Stimulated activated CD8-positive, alpha-beta memory T cell treated with anti-CD3 and anti-CD28 coated beads, Interleukin-15, amount 100 ng/mL, for 4 hours (primary cell): ENCODE measurements at places on chromosomes 4 and X.

- no peak for DNase-seq
These were observed 60.2 kb downstream of the BANK1 start for GRCh38 chr4:101850698-101851097.

DNA sequence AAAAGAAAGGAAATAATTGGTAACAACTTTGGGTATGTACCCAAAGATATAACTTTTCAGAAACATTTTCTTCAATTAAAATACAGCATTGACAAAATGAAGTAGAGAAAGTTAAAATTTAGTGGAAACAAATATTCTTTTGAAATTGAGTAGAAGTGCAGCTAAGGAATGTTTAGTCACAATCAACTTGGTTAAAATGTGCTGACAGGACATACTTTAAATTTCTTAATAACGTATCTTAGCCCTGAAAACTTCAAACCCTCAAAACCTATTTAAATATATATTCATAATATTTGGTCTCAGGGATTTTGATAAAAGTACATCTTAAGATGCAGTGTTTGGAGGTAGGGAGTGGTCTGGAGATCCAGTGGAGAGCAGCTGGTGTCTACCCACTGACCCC is 240.8 kb downstream of the DKK2 start:
- DNase-seq: no peak

GRCh38 chr4:84110040-84110439 is 389.1 kb downstream of the NKX6-1 start:
- DNase-seq: no peak

DNA sequence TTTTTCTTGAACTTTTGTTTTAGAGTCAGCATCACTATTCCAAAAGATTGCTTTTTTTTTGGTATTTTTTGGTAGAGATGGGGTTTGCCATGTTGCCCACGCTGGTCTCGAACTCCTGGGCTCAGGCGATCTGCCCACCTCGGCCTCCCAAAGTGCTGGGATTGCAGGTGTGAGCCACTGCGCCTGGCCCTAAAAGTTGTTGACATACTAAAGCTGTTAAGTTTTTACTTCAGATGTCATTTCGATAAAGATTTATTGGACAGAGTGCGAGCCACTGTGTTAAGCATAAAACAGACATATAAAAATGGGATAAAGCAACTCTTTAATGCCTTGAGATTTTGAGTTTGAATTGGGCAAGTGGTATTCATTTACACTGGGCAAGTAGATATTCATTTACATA is 28.3 kb downstream of the USO1 start:
- DNase-seq: no peak

DNA sequence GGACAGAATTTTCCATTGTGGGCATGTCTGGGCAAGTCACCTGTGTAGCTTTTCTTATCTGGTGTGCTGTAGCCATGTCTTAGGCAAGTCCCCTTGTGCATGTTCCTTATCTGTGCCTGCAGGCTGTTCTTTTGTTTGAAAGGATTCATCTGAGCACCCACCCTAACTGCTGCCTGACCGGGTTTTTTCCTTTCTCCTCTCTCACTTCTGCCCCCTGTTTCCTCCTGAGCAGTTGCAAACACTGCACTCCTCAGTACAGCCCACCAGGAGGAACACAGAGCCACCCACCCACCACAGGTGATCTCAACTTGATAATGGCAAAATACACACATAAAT is 29.2 kb upstream of the IL9R start:
- DNase-seq: no peak

- no peak for DNase-seq
These were observed 58.4 kb downstream of the DCUN1D4 start for GRCh38 chr4:51901363-51901762.

DNA sequence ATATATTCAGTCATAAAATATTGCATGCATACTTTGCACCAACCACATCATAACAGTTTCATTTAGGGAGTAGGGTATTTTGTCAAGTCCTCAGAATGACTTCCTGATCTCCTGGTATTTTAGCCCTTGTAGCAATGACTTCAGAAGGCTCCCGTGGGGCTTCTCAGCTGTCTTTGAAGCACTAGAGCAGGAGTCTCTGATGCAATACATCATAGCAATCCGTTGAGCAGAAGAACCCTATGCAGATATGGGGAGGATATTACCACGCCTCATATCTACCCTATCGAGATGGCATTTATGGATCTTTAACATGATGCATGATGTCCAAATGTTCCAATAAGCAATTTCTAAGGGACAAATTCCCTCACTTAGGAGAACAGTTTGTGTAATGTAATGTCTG is 373.7 kb upstream of the FTHL17 start:
- DNase-seq: no peak

DNA sequence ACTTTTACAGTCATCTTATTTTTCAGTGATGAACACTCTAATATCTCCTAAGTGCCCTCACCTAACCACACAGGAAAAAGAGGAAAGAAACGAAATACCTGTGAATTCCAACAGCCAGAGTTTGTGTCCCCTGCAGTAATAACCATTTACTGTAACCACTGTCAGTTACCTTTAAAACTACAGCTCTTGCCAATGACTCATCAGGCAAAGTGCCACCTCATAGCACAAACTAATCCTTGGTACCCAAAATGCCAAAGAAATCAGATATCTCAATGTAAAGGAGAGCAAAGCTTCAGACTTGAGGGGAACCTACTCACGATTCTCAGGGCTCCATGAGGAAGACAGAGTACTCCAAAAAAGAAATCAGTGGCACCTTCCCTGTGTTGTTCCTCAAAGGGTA is 146.5 kb downstream of the NDST3 start:
- no peak for DNase-seq

DNA sequence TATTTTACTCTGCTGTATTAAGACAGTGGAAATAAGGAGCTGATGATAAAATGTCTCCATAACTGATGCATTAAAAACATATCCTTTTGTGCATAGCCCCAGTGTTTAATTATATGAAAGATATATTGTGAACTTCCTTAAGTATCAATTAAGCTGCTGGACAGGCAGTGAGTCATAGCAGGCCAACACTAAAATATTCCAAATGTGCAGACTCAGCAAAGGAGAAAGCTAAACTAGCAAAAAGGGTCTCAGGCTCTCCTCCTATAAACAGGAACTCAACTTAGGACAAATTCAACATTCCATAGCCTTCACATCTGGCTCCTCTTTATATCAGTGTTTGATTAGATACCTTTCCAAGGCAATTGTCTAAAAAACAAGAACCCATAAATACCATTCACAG is 15.6 kb downstream of the TNMD start:
- no peak for DNase-seq

GRCh38 chr4:112939901-112940300 is 109.6 kb upstream of the ANK2 start:
- DNase-seq: no peak

DNA sequence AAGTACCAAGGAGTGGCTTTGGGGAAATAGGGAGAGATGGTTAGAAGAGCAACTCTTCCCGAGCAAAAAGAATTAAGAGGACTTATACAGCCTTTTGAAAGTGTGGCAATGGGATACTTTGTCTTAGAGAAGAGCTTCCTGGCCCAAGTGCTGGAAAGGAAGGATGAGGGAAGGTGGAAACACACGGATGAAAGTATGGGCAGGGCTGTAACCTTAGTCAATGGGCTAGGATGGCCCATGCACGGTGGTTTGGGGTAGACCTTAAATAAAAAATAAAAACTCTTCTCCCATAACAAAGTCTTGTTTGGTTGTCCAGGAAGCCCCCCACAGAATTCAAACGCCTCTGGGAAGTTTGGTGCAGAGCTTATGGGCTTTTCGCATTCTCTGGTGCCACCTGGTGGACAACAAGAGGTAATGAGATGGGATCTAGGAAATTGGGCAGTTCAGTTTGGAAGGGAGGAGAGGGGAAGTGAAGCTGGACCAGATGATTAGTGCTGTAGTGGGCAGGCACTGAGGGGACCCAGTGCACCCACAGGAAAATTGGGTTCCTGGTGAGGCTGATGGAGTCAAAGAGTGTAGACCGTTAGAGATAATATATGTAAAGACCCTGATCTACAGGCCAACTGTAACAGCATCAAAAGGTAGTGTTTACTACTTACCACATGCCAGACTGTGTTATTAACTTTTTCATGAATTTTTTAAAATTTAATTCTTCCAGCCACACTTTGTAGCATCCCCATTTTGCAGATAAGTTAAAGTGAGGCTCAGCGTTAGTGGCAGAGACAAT is 13.8 kb upstream of the ENOX2 start:
- DNase-seq: no peak

- no peak for DNase-seq
These were observed 410.6 kb downstream of the IL1RAPL1 start for GRCh38 chrX:28997706-28998463.

- DNase-seq: no peak
These were observed 62.2 kb downstream of the PRKX start for GRCh38 chrX:3651277-3651676.

DNA sequence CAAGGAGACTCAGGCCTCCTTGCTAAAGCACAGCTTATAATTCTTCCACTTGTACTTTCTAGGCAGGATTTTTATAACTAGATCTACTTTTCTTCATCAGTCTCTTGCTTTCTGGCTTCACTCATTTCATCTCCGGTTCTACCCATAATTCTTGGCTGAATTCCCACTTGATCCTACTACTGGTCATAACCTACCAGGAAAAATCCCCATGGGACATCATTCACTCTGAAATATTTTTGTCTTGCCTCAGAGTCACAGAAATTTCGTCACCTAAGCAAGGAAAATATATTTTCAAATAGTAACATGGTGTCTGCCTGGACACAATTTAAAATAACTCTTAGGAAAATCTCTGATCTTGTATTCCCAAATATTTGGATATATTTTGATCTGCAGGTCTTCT is 122.3 kb downstream of the TEX13A start:
- no peak for DNase-seq

GRCh38 chrX:45851434-45851991 is 650.8 kb upstream of the DIPK2B start:
- DNase-seq: peak; percentile 46

DNA sequence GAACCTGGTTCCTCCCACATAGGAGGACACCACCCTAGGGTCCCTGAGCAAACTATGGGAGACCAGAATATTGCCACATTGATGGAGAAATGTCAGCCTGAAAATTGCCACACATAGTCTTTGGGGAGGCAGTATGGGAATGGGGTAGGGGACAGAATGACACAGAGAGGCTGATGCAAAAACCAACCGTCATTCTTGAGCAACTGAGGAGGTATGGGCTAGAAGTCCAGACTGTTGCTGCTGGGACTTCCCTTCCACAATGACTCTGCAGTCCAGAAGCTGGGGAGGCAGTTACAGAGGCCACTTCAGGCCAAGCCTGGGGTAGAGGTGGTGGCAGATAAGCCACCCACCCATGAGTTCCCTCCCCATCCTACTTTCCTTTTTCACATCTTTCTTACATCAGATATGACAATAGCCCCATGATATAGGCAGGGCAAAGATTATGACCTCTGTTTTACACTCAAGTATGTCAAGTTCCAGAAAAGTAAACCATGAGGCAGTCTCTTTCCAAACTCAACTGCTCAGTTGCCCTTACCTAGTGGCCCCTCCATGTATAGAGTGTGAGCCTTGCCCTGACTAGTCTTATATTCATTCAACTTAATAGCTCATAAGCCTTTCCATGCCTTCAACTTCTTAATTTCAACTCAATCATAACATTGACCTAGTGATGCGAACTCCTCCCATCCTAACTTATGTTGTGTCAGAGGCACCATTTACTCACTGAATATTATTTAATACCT is 41.7 kb downstream of the VSIG4 start:
- no peak for DNase-seq

GRCh38 chr4:153750197-153750817 is 9.5 kb downstream of the RNF175 start:
- peak; percentile 11 for DNase-seq

- no peak for DNase-seq
These were observed 795.4 kb upstream of the DIAPH2 start for GRCh38 chrX:95889279-95889678.

GRCh38 chr4:168886351-168886750 is 123.7 kb downstream of the CBR4 start:
- DNase-seq: no peak

DNA sequence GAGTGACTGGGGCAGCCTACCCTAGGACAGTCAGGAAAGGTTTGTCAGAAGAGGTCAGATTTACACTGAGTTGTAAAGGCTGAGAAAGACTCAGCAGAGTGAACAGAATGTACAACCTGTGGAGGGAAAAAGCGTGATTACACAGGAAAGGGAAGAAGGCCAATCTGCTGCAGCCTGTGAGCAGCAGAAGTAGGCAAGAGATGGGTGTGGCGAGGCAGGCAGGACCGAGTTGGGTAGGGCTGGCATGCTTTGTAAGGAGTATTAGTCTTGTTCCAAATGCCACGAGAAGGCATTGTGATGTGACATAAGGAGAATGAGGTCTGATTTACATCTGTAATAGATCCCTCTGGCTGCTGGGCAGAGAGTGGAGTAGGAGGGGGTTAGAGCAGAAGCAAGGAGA is 12.6 kb downstream of the SGMS2 start:
- no peak for DNase-seq

GRCh38 chr4:5808081-5808741 is 84.7 kb downstream of the CRMP1 start:
- no peak for DNase-seq

- DNase-seq: no peak
These were observed 614.0 kb upstream of the LCORL start for GRCh38 chr4:18635531-18635930.

DNA sequence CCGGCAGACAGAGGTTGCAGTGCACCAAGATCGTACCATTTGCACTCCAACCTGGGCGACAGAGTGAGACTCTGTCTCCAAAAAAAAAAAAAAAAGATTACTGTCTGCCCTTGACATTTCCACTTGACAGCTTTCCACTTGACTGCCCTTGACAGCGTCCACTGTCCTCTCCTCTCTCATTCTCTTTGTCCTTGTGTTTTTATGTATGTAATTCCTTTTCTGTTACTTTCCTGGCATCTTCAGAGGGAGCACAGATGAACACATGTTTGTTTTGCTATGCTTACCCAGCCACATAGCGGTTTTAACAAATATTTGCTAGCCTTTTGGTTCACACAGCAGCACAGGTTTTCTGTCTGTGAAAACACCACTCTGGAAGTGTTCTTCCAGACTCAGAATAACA is 26.2 kb downstream of the SYAP1 start:
- no peak for DNase-seq

GRCh38 chr4:73914071-73914470 is 44.9 kb downstream of the CXCL1 start:
- no peak for DNase-seq

GRCh38 chrX:57282568-57282967 is 3.9 kb upstream of the FAAH2 start:
- DNase-seq: no peak

- DNase-seq: no peak
These were observed at the start of gene NLGN3 for GRCh38 chrX:71144651-71145050. TSS of gene NLGN3 (plus strand) at chrX:71144841. CDS start at chrX:71147750, 2,909 bp downstream.

GRCh38 chrX:154402622-154403127 is 4.5 kb downstream of the RPL10 start:
- no peak for DNase-seq

- no peak for DNase-seq
These were observed 308.0 kb downstream of the PPP3CA start for GRCh38 chr4:101039367-101039766.

- no peak for DNase-seq
These were observed 98.8 kb upstream of the IQCM start for GRCh38 chr4:149914119-149915115.

DNA sequence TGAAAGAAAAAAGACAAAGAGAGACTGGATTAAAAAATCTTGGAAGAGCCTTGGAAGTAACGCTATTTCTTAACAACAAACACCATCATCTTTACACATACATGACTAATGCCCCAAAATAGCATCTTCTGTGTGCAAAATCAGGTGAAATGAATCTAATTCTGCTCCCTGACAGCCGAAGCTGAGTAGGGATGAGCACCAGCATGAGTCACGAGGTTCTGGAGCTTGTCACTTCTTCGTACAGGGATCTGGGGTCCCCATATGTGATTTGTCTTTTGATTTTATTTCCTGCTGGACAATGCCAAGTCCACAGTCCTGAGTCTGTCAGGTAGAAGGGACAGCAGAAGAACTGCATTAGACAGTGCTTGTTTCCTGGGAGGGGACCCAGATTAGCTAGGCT is 55.9 kb downstream of the OSTC start:
- no peak for DNase-seq
